ENCODE measurements at places on chromosomes 13 and 19. TPM values are rescaled to one million over a fixed set of nuclear protein-coding genes. Genes with fewer than 3 reads are reported as not detected.

OR7C1 gene
- total RNA-seq = not detected

CPAMD8 gene
- 0.11 TPM for total RNA-seq

PTH2 gene
- not detected for total RNA-seq

SYMPK gene
- total RNA-seq = 98.3 TPM

CYP4F3 gene
- total RNA-seq = not detected

CYSLTR2 gene
- 3.3 TPM for total RNA-seq

PINLYP gene
- 7.4 TPM for total RNA-seq

DPF1 gene
- 0.29 TPM for total RNA-seq

MZF1 gene
- 20.6 TPM for total RNA-seq

ZNF441 gene
- total RNA-seq = 8.7 TPM

DNA sequence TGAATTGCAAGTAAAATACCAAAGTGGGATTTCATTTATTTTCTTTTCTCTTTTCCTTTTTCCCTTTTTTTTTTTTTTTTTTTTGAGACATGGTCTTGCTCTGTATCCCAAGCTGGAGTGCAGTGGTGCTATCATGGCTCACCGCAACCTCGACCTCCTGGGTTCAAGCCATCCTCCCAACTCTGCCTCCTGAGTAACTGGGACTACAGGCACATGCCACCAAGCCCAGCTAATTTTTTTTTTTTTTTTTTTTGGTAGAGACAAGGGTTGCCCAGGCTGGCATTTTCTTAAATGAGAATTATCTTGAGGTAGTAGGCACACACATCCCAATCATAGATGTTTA is 68.5 kb upstream of the GPR183 start:
- DNase-seq = peak; percentile 15

- DNase-seq = no peak
These were observed 34.1 kb downstream of the PSG5 start for GRCh38 chr19:43152214-43152613.

DNA sequence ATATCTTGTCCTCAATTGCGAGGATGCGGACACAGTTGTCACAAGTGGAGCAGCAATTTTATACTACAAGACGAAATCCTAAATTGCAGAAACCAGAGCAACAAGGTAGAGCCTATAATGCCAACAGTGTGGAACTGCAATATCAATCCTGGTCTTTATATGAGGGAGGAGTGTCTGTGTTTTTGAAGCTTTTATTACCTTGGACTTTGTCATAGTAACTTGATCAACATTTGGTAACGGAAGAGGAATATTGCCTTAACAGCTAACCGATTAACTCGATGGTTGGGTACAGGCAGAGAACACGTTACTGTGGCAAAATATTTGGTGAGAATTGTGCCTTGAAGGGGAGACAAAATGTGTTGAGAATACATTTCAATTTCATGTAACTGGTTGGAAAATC is 661.5 kb downstream of the FGF9 start:
- no peak for DNase-seq

DNA sequence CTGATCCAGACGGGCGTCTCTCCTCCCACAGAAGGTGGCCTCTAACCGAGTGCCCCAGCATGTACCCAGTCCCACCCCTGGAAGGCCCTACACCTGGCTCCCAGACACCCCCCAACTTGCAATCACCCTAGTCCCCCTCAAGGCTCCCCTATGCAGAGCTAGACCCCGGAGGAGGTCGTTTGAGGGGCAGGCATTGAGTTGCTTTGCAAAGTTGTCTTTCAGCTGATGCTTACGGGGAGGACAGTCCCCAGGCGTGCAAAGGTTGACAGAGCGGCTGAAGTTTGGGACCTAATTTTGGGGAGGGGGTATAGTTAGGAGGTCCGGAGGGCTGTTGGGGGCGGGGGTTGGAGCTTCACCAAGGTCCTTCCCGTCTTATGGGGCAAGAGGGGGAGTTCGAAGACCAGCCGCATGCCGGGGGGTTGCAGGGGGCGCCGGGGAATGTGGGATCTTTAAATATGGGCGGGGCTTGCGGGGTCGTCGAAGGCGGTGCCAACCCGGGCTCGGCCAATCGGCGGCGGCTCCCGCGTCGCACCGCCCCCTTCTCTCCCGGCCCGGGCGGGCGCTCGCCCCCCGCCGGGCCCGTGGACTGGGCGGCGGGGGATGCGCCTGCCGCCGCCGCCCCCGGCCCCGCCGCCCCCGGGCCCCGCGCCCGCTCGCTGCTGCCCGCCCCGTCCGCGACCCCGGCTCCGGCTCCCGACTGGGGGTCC is at the start of gene KCNN1:
KCNN1 (plus strand) TSS at position 558 of the 707 bp plus-strand sequence. CDS start 6,782 bp downstream, outside the sequence.
- no peak for DNase-seq

GRCh38 chr19:51097796-51098195 is 10.4 kb downstream of the CTU1 start:
- no peak for DNase-seq

GRCh38 chr13:30341815-30342570 is 34.6 kb upstream of the KATNAL1 start:
- DNase-seq = no peak

GRCh38 chr13:22903925-22904324 is 276.9 kb upstream of the SGCG start:
- no peak for DNase-seq

GRCh38 chr19:2733930-2734588 is 5.8 kb downstream of the SLC39A3 start:
- no peak for DNase-seq

DNA sequence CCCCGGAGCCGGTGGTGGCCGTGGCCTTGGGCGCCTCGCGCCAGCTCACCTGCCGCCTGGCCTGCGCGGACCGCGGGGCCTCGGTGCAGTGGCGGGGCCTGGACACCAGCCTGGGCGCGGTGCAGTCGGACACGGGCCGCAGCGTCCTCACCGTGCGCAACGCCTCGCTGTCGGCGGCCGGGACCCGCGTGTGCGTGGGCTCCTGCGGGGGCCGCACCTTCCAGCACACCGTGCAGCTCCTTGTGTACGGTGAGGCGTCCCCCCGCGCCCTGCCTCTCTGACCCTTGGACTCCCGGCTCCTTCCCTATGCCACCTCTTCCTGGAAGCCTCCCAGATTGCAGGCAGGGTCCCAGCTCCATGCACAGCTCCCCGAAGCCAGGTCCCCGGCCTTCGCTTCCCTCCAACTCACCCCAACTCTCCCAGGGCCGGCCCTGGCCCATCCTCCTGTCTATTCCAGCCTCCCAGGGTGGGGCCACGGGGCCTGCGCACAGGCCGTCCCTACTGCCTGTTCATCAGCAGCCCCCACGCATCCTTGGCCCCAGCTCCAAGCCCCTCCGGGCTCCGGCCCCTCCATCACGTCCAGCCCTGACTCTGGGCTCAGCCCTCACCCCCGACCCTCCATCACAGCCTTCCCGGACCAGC is 1.7 kb downstream of the MADCAM1 start:
- DNase-seq = no peak

DNA sequence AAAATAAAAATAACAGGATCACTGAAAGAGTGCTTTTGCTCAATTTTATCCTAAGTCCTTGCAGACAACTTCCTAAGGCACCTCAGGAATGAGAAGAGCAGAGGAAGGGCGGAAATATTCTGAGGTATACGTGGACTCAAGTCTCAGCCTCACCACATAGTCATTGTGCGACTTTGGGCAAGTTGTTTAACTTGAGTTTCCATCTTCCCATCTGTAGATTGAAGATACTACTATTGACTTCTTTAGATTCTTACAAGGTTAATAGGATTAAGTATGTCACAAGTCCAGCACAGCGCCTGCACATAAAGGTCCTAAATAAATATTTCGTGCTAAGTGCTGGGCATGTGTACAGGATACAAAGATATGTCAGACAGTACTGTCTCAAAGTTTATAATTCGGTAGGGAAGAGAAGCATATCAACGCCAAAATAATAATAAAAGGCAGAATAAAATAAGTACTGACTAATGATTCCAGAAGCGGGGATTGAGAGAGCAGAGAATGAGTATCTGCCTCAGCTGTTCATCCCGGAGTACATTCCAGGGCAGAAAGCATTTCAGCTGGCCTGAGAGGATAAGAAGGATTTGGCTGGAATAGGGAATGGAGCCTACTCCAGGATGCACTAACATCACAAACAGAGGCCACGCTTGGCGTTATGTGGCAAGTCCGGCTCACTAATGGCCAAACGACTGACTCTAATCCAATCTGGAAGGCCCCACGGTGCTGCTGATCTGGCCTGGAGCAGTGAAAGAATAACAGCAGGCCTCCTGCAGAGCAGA is 139.7 kb downstream of the FLT1 start:
- DNase-seq = no peak

DNA sequence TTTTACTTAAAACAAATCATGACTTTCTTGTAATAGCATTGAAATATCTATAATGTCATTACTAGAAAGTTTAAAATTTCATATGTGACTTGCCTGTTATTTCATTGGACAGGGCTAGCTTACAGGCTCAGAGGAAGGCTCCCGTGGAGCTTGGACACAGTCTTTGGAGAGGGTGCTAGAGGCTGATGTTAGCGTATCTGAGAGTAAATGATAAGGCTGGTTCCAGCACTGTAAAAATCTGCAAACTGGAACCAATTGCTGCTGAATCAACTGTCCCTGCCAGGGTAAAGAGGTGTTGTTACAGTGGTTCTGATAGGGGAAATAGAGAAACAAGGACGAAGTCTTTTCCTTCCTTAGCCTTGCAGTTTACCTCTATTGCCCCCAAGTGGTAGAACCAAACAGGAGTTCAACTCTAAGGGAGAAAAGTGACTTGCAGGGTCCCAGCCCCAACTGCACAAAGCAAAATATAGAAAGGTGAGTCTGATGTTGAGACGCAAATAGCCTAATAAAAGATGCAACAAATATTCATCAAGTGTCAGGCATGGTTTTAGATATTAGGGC is 901.7 kb downstream of the DIAPH3 start:
- DNase-seq = no peak

DNA sequence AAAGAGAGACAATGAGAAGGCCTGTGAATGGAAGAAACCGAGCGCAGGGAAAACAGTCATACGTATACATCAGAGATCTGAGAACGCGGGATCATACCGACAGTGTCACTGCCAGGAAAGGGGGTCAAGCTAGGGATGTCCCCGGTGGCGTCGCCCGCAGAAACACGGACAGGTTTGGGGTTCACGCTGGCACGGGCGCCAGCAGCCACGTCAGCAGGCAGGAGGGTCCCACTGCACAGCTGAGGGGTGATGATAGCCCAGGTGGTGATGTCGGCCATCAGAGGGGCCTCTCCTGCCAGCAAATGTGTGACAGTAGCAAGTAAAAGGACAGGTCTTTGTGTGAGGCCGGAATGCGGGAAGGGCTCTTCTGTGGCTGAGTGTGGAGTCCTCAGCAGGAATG is 3.4 kb upstream of the ZNF229 start:
- no peak for DNase-seq

GRCh38 chr19:30842926-30843325 is 470.7 kb downstream of the ZNF536 start:
- no peak for DNase-seq

DNA sequence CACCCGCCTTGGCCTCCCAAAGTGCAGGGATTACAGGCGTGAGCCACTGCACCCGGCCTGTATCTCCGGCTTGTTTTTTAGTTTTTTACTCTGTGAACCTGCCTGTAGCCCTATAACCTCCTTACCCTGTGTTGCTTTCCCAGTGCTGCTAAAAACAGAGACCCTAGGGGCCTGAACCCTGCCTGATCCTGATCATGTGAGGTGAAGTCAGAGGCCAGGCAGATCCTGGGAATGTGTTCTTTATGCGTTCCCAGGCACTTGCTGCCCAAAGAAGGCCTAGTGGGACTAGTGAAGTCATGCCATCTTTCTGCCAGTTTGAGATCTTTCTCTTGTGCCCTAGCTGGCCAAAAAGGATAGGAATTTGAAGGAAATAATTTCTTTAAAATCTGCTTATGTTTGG is 4.6 kb downstream of the UBA2 start:
- no peak for DNase-seq

DNA sequence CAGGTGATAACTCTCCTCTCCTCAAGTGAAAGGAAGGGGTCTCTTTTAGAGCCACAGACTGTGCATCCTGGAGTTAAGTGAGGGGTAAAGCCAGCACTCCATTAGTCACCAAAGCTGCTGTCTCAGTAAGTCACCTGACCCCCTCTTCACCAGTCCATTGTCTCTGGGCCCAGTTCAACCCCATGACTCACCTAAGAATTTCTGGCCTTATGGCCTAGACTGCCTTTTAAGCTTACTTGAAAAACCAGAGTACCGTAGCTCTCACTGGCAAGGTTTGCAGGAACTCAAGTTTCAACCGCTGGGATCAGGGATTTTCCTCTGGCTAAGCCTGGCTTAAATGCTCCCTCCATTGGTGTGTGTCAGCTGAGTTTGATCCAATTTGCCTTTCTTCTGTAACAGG is 23.4 kb upstream of the EID2 start:
- DNase-seq = no peak

DNA sequence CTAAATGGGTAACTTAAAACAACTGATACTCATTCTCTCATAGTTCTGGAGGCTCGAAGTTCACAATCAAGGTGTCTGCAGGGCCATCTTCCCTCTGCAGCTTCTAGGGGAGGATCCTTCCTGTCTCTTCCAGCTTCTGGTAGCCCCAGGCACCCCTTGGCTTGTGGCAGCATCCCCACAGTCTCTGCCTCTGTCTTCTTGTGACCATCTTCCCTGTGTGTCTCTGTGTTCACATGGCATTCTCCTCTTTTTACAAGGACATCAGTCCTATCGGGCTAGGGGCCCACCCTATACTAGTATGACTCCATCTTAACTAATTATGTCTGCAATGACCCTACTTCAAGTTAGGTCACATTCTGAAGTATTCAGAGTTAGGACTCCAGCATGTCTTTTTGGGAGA is 73.5 kb downstream of the ANKRD10 start:
- DNase-seq = no peak

- no peak for DNase-seq
These were observed 18.9 kb downstream of the SPATA13 start for GRCh38 chr13:24179486-24179850.

DNA sequence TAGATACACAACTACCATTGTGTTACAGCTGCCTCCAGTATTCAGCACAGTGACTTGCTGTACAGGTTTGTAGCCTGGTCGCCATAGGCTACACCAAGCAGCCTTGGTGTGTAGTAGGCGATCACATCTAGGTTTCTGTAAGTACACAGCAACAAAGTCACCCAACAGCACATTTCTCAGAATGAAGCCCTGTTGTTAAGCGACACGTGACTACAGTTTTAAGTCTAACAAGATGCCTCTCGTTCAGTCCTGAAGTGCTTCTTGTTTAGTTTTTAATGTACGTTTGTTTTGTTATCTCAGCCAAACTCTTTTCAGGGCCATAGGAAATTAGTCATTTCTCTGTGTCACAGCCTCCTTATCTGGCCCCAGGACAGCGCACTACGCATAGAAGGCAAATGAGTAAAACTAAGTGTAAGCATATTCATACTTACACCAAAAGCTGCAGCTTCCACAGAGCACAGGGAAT is 50.0 kb upstream of the GPR183 start:
- DNase-seq = peak; percentile 42
